ENCODE measurements at places on chromosomes 12 and 14.
A peak's percentile ranks its signal among the peaks of the same experiment; 100 is the strongest.

DNA sequence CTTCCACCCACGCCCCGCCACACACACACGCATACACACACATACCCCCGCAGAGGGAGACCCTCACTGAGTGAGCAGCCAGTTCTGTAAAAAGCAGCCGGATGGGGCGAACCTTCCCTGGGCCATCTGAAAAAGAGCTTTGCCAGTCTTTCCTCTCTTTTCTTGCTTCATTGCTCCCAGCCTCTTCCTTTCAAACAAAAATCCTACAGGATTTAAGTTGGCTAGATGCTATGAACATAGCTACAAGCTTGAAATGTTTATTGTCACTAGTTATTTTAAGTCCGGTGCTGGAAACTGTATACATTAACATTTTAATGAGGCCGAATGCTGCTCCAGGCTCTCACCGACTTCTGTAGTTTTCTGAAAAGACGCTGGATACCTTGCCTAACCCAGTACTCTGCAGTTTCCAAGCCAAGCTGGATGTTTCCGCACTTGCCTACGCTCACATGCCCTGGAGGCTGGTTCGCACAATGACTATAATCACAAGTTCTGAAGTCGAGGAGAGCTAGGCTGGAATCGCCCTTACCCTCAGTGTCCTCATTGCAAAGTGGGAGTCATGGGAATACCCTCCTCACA lies 39.2 kb downstream of the LTBP2 start:
- no peak for DNase-seq

- DNase-seq, result no peak
Observed at GRCh38 chr14:91010153-91010533, 50.3 kb downstream of the RPS6KA5 start.

DNA sequence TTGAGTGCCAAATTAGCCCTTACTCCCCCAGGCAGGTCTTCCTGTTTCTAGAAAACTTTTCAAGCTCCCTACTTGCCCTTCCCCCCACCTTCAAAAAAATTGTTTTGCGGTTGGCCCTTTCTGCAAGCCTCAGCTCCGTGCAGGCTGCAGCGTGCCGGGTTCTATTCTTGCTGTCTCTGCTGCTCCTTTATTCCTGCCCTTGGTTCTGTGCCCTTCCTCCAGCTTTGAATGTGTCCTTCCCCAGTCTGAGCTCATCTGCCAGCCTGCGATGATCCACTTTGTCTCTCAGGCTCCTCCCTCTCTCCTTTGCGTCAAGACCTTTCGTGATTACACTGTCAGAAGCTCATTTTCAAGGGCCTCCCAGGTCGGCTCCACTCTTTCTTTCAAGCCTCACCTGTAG lies 98.6 kb downstream of the IRF2BPL start:
- no peak for DNase-seq

DNA sequence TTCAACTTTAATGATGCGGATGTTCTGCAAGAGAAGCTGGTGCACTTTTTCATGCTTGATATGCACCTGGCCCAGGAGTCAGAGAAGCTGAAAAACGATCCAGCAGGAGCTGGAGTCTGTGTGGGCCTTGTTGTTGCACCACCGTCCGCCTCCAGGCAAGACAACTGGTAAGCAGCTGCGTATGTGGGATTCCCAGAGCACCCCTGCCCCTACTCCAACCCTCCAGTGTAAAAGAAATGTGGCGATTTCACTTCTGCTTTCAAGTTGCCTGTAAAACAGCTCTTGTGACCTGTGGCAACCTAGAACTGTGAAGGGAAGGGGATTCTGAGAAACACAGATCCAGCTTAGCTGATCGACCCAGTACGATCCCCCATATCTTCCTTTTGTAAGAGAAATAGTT lies 154.1 kb upstream of the PELI2 start:
- no peak for DNase-seq

- DNase-seq, result no peak
Observed at GRCh38 chr12:47111392-47111778, 31.6 kb upstream of the AMIGO2 start.

- peak; percentile 18 for DNase-seq
Observed at GRCh38 chr12:121465921-121466793, 66.2 kb downstream of the RNF34 start.

DNA sequence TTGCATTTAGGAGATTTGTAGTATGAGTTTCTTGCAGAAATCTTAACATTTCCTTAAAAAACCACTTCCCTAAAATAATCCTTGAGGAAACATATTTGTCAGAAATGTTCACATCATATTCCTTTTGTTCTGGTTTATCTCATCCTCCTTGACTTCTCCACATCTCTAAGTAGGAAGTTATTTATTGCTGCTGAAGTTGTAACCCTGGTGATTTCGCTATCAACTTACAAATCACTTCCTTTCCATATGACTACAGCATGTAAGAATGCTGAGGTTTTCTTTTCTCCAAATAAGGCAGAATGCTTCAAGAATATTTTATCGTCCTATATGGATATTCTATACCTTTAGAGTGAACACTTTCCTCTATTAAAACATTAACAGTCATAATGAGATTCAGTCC lies 751.7 kb downstream of the NRXN3 start:
- DNase-seq, result no peak

- DNase-seq, result no peak
Observed at GRCh38 chr12:24796876-24797275, 152.0 kb downstream of the BCAT1 start.

- DNase-seq, result no peak
Observed at GRCh38 chr12:116773276-116773731, 35.2 kb downstream of the RNFT2 start.

- DNase-seq, result no peak
Observed at GRCh38 chr12:31362115-31362758, 36.3 kb upstream of the SINHCAF start.

GRCh38 chr12:68808388-68809189 lies 612 bp downstream of the MDM2 start:
- peak; percentile 67 for DNase-seq

DNA sequence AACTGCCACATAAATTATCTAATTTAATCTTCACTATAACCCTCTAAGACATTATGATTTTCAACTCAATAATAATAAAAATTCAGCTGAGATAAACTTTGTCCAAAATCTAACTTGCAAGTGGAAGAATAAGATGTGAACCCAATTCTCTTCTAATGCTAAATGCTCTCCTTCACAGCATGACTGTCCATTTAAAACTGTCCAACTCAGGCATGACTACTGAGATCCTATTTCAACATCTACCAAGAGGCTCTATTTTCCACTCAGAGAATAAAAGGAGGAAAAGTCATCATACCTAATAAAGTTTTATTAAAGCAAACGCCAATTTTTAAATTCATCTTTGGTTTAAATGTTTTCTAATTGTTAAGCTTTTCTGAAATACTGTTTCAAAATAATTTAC lies 183.6 kb downstream of the MED13L start:
- DNase-seq, result no peak

GRCh38 chr12:25625146-25625545 lies 72.1 kb upstream of the LMNTD1 start:
- DNase-seq, result no peak

DNA sequence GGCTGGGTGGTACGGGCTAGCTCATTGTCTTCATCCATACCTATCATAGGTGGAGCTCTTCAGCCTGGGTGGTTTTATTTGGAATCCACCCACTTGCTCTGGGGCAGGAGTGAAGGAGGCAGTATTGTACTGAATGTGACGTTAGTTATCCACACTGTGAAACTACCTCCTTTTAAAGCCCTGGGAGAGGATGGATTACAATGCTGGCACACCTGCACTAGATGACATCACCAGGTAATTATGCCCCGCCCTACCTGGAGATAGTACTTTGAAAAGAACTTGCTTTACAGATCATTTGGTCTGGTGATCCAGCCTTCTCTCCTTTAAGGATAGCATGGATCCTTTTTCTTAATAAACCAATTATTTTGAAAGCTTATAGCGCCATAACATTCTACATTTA lies 78.0 kb downstream of the B4GALNT3 start:
- no peak for DNase-seq

- DNase-seq, result no peak
Observed at GRCh38 chr12:69062621-69063237, 129.8 kb upstream of the CPM start.

- DNase-seq, result no peak
Observed at GRCh38 chr12:23236811-23237210, 611.8 kb downstream of the ETNK1 start.

- no peak for DNase-seq
Observed at GRCh38 chr14:95961481-95961880, 77.7 kb upstream of the C14orf132 start.

DNA sequence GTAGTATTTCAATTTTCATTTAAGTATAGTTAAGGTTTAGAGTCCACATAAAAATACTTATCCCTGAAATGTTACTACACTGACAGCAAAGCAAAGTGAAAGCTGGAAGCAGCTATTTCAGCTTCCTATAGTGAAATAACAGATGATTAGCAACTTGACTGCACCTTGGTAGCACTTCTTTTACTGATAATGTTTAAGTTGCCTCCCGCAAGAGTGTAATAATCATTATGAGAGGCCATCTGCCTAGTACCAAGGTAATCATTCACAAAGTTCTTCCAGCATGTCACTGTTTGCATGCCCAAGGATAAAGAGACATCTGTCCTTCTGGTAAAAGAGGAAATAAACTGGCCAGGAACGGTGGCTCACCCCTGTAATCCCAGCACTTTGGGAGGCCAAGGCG lies 69.8 kb downstream of the LIN7A start:
- no peak for DNase-seq

DNA sequence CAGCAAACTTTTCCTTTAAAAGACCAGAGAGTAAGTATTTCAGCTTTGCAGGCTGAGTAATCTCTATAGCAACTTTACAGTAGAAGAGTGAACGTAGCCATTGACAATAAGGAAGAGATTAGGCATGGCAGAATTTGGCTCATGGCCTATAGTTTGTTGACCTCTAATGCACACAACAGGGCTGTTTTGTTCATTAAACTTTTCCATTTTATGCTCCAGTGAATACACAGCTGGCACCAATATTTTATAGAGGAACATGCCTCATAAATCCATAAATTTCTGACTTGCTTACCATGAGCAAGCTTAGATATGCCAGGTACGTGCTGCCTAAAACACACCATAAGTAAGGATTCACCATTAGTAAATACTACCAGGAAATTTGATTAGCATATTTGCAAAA lies 609.0 kb upstream of the STXBP6 start:
- DNase-seq, result no peak

GRCh38 chr14:73889376-73889775 lies 2.7 kb downstream of the ZNF410 start:
- DNase-seq, result no peak

GRCh38 chr12:131230340-131231031 lies 276.8 kb downstream of the ADGRD1 start:
- no peak for DNase-seq

DNA sequence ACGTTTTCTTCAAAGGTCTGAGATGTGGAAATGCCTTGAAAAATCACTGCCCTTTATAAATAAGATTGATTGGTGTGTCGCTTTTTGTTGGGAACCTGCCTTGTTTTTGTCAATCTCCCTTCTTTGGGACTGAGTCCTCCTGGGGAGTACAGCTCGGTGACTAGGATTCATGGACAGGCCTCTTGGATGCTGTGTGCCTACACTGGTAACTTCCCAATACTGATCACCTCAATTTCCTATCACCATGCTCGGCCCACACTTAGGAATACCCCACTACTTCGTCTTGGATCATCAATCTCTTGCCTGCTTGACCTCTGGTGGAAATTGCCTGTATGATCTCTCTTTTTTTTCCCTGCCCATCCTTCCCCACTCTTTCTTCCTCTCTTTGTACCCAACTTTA lies 34.2 kb downstream of the NTN4 start:
- DNase-seq, result no peak

DNA sequence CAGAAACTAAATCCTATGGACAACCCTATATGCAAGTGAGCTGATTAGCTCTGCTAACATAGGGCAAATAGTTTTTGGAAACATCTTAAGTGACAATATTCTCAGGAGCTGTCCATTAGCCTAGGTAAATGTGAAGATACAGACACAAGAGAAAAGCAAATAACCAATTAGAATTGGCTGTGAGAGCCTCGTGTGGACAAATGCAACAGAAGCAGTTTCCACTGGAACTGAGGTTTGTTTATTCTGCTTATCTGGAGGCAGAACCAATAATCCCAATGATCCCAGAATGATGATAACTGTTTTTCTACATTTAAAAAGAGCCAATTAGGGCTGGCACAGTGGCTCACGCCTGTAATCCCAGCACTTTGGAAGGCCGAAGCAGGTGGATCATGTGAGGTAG lies 43.2 kb upstream of the YAF2 start:
- DNase-seq, result no peak

DNA sequence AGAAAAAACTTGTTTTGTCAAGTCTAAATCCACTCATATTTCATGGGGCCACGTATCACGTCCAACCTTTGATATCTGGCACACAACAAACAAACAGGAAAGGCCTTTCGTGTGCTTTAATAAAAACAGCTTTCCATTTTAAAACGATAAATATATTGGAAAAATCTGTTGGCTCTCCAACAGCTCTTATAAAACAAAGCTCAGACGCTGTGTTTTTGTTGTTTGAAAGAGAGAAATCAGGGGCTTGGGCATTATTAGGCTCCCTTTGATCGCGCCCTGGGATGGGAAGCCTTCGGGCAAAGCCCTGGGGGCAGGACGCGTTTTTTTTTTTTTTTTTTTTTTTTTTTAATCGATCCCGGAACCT lies 429 bp upstream of the PLEKHA5 start:
- no peak for DNase-seq

DNA sequence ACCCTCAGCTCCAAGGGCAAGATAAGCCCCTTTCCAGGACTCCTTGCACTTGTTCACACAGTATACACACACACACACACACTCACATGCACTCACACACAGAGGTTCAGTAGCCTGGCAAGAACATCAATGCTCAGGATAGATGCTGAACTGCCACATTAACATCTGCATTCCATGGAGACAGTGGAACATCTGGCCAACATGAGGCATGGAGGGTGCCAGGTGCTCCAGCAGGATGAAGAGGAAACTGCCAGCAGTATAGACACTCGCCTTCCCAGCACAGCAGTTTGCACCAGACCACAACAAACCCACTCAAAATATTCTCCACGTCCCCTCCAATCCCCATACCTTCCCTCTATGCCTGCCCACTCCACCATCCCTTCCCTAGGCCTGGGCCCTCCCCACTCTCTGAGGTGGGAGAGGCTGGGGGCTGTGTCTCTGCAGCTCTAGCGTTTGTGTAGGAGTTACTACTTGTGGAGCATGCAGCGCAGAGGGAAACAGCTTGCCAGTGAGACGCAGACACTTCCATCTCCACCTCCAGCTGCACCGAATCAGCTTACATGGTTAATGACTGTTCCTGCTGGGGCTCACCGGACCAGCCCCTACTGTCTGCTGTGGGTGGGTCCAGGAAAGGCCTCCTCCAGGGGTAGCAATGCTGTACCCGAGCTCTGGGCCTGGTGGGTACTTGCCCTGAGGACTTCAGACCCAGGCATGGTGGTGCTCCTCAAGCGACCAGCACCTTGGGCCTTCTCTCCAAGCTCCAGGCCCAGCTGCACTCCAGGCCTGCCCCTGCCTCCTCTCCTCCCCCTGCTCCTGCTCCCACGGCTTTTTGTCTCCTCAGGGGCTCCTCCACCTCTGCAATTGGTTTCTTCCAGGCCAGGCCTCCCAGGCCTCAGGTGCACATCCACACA lies 18.6 kb upstream of the PLEKHG3 start:
- DNase-seq, result no peak

Measured in bone marrow (tissue), 2 donors.